ENCODE measurements at places on chromosomes 2 and 18.

DNA sequence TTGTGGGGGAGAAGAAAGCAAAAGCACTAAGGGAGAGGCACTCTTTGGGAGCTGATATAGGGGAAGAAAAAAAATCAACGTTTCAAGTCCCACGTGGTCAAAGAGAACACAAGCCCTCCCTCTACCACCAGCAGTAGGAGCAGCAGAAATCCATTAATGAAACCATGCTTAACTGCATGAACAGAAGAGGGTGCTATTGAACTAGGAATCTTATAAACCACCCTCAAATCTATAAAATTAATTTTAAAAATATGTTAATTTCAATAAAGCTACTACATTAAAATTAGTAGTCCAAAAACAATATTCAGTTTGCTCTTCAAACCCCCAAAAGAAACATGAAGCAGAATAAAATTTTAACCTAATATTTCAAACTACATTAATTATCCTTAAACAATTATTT lies 147.8 kb downstream of the TMEM18 start:
- no peak for DNase-seq

DNA sequence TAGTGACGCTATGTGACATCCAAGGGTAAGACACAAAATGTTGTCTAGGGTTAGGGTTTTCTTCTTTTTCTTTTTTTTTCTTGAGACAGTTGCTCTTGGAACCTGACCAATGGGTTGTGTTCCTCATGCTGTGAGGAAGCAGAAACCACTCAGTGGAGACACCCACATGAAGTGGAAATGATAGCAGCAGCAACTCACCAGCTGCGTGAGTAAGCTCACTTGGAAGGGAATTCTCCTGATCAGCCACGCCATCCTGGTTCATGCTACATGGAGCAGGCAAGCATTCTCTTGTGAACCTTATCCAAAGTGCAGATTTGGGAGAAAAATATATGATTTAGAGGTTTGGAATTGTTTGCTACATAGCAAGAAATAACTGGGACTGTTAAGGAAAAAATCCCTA lies 863.7 kb downstream of the EPHA4 start:
- DNase-seq, result peak; percentile 8

DNA sequence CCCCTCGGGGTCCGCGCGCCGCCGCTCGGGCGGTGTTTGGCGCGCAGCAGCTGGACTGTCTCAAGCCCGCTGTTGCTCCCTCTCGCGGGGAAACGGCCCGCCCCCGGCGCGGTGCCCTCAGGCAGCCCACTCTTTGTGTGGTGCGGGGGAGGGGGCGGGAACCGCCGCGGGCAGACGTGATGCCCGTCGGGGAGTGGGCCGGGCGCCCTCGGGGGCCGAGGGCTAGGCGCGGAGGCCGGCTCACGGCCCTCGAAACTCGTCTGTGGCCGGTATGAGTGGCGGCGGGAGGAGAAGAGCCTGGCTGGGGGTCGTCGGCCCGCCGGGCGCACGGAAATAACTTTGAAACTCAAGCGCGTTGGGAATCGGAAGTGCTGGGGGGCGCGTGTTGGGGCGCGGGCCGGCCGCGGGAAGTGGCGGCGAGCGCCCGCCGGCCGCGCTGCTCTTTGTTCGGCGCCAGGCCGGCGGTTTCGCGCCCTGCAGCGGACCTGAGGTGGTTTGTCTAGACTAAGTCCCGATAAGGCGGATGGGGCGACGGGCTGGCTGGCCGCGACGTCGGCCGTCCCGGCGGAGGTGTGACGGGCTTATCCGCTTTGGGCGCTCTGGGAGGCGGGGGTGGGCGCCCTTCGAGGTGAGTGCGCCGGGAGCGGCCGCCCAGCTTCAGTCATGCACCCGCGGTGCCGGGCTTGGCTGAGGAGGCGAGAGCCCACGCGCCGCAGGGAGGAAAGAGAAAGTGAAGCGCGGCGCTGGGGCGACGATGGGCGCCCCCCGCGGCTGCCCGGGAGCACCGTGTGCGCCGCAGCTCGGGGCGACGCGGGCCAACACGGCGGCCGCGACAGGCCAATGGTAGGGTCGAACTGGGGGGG lies 679 bp downstream of the PTMA start:
- no peak for DNase-seq

DNA sequence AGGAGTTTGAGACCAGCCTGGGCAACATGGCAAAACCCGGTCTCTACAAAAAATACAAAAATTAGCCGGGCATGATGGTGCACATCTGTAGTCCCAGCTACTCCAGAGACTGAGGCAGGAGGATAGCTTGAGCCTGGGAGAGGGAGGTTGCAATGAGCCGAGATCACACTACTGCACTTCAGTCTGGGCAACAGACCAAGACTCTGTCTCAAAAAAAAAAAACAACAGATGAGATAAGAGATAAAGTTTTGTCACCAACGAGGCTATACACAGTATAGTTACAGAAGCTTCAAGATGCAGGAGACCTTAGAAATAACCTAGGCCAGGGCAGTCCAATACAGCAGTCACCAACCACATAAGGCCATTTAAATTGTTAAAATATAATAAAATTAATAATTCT lies 9.4 kb downstream of the FAM124B start:
- DNase-seq, result no peak

- DNase-seq, result no peak
These were observed 1.3 kb downstream of the TAF1B start for GRCh38 chr2:9844576-9844975.

DNA sequence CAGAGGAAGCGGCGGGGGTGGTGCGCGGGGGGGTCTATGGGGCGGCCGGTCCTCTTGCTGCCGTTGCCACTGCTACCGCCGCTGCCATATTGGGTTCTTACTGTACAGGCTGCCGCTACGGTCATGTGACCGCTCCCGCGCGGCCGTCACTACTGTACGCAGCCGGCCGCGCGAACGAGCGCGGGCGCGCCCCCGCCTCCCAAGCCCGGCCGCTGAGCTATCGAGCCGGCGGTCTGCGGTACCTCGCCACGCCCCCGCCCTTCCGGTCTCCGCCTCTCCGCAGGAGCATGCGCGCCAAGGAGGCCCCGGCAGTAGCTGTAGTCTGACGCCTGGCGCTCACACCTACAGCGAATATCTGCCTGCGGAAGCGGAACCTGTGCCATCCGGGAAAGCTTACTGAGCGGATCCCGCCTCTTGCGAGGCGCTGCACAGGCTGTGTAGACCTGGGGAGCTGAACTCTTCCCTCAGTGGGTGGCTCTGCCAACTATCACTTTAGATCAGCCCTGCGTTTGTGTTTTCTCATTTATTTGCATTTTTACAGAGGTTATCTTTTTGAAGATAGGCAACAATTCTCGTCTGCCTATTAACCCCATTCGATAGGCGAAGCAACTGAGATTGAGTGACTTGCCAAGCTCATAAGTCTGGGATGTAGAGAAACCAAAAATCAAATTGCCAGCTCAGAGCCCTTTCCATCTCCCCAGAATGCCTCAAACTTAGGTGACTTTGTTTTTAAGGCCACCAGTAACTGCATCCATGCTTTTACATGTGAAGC lies at the start of gene ASXL2:
ASXL2 (minus strand) TSS at position 127 of the 772 bp plus-strand sequence. CDS start 265 bp downstream, outside the sequence.
- peak; percentile 90 for DNase-seq

GRCh38 chr2:117308861-117309770 lies 505.4 kb upstream of the DDX18 start:
- DNase-seq, result no peak

GRCh38 chr2:117858892-117859531 lies 44.5 kb downstream of the DDX18 start:
- DNase-seq, result no peak

- no peak for DNase-seq
These were observed 26.8 kb downstream of the SMAD7 start for GRCh38 chr18:48923746-48924629.

GRCh38 chr2:239821694-239822075 lies 203.5 kb downstream of the NDUFA10 start:
- DNase-seq, result no peak

GRCh38 chr2:15800495-15801329 lies 139.6 kb upstream of the MYCN start:
- DNase-seq, result no peak

- DNase-seq, result no peak
These were observed 39.5 kb upstream of the GMCL1 start for GRCh38 chr2:69789772-69790600.

DNA sequence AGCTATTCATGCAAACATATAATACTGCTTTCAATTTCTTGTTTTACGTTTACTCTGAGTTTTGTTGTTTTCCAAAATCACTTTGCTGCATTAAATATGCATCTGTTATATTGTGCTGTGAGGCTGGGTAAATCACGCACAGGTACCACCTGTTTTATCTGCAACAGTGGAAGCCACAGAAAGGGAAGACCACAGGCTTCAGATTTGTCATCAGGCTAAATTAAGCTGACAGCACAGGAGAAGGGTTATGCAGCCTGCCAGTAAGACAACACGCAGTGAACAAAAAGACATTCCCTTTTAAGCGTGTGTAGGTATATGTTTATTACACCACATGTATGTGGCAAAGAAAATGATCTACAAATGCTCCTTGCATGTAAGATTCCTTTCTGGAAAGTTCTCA lies 38.2 kb downstream of the ZNF516 start:
- DNase-seq, result no peak

DNA sequence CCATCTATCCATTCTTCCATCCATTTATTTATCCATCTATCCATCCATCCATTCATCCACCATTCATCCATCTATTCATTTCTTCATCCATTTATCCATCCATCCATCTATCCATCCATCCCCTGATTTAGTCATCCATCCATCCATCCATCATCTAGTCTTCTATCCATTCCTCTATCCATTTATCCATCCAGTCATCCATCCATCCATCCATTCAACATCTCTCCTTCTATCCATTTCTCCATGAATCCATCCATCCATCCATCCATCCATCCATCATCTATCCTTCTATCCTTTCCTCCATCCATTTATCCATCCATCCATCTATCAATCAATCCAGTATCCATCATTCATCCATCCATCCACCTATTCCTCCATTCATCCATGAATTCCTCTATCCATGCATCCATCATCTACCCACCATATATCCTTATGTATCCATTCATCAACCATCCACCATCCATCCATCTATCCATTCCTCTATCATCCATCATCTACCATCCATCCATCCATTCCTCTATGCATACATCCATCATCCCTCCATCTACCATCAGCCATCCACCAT lies 185.0 kb downstream of the CELF4 start:
- DNase-seq, result no peak

- DNase-seq, result no peak
These were observed 548.9 kb upstream of the CDH2 start for GRCh38 chr18:28725876-28726275.

DNA sequence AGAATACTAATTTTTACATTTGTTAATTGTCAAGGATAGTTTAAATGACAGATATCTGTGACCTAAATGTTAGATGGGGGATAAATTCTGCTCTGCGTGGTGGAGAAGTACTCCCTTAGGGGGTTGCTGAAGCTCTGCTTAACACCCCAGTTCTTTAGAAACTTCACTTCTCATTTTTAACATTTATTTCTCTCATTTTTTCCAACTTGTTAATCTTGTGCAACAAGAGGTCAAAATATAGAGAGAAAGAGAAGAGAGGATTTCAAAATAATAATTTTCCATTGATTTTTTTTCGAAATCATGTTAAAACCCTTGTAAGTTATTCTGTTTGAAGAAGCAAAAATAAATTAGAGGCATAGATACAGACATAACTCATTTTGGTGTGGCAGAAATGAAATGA lies 61.3 kb upstream of the SLC8A1 start:
- no peak for DNase-seq

All from hepatic stellate cell (primary cell).